Activated CD4-positive, alpha-beta T cell treated with anti-CD3 and anti-CD28 coated beads, Interleukin-2, Interleukin-4, amounts not matched to agents 100 ng/mL and 50 ng/mL, durations not matched to agents 16 hours and 8 hours (primary cell): ENCODE measurements at places on chromosomes 5 and 9.

- no peak for DNase-seq
Measured at GRCh38 chr5:56350597-56351170, 117.6 kb upstream of the ANKRD55 start.

DNA sequence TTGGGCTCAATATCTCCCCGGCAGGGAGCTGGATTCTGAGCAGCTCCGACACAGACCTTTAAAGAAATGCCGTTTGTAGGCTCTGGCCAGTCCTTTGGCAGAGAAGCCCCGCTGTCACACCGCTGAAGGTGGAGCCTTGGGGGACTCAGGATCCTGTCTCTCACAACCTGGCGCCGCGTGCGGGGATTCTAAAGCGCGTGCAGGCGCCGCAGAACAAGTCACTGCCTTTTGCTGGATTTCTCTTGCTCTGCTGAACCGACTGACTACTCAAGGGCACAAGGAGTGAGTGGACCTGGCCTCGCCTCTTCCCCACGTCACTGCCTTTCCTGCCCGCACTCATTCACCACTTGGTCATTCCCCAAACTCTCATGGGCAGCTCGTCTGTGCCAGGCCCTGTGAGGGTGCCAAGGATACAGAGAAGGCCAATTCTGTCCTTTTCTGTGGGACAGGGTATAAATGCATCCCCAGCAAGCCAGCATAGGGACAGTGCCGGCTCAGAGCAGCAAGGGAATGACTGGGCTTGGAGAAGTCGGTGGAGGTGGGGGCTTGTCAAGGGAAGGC is 69.3 kb downstream of the CRB2 start:
- DNase-seq: no peak

DNA sequence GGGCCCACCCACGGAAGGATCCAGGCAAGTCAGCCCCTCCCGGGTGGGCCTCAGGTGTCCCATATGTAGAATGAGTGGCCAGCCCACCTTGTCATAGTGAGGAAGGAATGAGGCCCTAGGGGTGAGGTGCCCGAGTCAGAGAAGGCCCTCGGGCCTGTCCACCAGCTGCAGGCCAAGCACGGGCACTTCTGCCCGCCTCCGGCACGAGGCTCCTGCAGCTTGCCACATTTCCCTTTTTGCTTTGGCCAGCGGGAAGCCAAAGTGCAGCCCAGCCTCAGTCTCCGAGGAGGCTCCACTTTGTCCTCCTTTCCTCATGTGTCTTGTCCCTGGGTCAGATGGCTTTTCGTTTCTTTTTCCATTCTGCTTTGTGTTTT is 72.9 kb downstream of the PSMB7 start:
- no peak for DNase-seq

GRCh38 chr9:28616310-28616709 is 1043.0 kb upstream of the C9orf72 start:
- no peak for DNase-seq

- no peak for DNase-seq
Measured at GRCh38 chr9:16526380-16526779, 344.1 kb downstream of the BNC2 start.

- no peak for DNase-seq
Measured at GRCh38 chr5:39419796-39420195, 5.0 kb downstream of the DAB2 start.

DNA sequence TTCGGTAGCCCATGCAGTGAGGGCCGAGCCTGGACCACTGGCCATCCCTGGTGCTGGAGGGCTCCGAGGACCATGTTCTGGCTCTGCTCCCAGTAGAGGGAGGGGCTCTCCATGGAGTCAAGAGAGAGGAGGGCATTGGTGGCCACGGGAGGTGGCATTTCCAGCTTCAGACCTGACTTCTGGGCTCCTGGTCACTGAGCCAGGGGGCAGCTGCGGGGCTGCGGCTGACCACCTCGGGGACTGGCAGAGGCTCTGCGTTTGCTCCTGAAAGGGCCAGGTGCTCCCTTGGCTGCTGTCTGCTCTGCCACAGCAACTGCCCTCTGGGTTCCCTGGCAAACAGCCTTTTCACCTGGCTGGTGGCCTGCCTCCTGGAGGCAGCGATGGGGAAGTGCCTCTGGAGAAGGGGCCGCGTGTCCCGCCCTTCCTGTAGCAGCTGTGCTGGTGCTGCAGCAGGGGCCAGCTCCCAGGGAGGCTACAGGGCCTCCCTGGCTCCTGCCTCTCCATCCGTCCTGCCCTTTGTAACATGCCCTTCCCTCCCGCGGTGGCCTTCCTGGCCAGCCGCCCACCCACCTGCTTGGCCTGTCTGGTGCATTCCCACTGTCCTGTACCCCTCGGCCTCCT is 144.6 kb downstream of the CACNA1B start:
- peak; percentile 4 for DNase-seq

- no peak for DNase-seq
Measured at GRCh38 chr5:178221853-178222252, 10.7 kb downstream of the PHYKPL start.

- DNase-seq: no peak
Measured at GRCh38 chr5:54227109-54227508, 83.3 kb downstream of the ARL15 start.

GRCh38 chr9:129596541-129597331 is 24.2 kb downstream of the C9orf50 start:
- no peak for DNase-seq

DNA sequence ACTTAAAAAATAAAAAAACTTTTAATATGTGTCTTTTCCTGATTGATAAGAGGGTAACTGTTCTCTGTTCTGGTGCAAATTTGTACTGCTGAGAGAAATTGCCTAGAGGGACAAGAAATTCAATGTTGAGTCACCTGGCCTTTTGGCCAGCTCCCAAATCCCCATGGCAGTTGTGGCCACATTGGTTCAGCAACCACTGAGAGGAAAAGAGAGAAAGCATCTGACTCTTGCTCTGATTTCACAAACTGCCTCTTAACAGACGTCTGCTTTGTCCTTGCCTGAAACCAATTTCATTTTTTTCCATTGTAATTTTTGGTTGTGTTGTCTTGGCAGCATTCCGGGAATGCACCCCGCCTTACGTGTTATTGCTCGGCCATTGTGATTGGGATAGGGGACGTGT is 42.4 kb downstream of the NTRK2 start:
- DNase-seq: peak; percentile 9

DNA sequence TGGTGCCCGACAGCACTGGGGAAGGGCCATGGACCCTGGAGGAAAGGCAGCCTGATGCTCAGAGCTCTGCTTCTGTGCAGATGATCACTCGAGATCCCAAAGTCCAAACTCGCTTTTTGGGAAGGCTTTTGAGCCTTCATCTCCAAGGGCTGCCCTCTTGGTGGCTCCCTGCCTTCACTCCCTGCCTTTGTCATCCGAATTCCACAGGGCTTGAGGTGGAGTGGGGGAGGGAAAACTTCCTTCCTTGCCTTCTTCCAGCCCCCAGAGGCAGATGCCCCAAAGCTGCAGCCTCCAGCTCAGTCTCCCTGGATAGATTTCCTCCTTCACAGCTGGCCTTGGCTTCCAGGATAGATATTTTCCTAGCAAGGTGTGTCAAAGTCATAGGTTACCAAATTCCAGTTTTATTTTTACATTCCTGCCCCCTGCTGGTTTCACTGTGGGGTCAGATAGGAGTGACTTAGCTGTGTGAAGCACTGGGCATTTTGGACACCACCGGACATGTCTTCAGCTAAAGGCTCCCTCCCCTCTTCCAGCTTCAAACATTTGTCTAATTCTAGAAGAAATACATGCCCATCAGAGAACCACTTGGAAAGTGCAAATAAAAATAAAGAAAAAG is 268.2 kb downstream of the HSPA4 start:
- DNase-seq: no peak

DNA sequence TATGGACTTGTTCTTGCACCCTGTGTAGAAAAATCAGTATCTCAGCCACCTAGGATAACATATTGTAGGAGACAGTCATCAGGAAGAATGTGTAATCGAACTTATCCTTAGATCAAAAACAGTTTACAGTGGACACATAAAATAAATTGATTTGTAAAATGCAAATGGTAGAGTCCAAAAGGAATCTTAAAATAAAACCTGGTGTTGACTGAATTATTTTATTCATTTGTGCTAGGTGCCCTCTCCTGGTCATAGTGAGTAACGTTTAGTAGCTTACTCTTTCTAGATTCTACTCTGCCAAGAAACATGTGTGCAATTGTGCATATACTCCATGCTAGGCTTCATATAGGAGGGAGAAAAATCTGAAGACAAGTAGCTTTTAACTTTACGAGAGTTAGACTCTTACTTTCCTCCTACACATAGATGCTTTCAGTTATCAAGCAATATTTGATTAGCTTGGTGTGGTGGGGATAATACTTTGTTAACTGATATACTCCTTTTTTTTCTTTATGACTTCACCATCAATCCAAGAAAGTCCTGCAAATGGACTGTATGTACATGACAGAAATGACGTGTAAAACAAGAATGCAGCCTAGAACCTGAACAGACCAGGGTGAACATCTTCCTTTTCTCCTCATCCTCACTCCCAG is 23.7 kb upstream of the LOX start:
- DNase-seq: peak; percentile 24

- DNase-seq: no peak
Measured at GRCh38 chr5:40674661-40675235, 5.0 kb upstream of the PTGER4 start.

DNA sequence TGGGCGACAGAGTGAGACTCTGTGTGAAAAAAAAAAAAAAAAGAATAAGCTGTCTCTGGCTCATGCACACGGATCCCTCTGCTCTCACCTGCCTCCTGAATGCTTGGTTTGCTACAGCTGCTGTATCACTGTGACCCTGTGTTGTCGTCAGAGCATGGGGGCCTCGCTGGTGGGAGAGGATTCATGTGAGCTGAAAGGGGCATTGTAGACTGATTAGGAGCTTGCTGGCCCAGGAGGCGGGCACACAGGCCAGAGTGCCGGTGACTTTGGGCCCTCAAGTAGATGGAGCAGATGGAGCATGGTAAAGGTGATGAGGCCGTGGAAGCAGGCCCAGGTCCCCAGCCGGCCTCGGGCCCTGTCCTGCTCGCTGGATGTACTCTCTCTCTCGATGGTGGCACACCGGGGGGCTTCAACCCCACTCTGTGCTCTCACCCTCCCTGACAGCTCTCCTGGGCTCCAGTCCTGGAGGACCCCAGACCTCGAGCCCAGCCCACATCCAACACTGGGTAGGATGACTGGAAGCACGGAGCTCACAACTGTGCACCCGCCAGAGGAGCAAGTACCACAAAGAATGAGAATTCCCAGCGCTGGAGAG is 7.1 kb downstream of the FLT4 start:
- no peak for DNase-seq

DNA sequence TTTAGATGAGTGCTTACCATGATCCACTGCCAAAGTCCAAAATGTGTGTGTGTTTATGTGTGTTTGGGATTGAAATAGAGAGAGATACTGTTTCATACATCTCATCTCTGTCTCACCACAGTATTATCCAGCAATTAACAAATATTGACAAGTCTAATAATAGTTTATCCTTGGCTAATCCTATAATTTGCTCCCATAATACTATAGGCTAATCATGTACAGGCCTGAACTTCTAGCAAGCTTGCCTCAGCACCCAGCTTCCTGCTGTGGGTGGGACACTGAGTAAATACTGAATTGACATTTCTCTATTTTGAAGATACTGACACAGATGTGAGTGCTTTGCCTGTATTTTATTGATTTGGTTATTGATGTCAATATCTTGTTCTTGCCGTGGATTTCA is 35.3 kb upstream of the KCNV2 start:
- no peak for DNase-seq

DNA sequence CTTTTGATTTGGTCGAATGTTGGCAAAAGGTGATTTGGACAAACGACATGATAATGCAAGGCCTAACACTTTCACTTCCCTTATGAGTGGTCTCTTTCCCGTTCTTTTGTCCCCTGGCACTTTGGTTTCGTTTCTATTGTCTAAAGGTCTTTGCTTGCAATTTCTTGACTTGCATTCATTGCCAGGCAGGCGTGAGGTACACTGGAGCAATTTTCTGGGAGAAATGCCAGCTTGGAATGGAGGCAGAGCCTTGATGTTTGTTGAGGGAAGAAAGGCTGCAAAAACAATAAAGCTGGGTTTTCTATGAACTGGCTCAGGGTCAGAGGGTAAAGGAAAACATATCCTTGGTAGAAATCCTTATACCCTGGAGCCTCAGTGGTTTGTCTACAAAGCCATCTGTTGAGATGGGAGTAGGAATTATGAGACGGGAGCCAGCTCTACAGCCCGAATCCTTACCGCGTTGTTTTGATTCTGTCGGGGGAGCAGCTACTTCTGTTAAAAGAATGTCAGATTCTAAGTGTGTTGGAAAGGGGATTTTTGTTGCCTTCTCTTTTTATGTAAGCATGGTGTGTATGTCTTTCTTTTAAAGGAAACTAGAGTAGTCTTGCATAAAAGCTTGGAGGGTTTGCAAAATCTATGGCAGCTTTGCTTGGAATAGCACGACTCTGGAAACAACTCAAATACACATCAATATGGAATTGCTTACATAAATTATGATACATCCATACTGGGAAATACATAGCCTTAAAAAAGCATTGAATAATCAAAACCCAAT is 158.9 kb downstream of the RMI1 start:
- no peak for DNase-seq

- no peak for DNase-seq
Measured at GRCh38 chr5:116242343-116242742, 157.5 kb downstream of the COMMD10 start.

DNA sequence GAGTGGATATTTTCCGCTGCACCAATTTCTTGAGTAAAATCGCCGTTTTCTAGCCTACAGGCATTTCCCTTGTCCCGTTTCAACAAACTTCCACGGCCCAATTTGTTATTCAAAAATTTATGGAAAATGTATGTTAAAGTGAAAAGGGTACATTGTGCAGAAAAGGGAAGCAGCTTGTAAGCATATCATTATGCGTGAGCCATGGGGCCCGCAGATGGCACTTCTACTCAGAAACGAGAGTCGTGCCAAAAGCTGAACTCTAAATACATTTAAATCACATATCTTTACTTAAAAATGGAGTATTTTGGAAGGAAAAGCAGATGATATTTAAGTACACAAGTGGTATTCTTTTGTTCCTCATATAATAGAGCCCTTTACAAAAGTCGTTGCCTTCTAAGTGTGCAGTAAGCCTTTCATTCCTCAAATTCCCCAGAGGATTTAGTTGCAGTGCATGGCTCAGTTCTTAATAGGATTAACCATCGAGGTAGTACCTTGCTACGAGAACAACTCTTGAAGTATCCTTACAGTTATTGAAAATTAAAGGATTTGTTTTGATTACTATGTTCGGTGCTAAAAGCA is 1227.2 kb upstream of the WWC1 start:
- DNase-seq: no peak
